NCI-H2107 (cell line): ENCODE measurements at places on chromosomes 13 and 19.

DNA sequence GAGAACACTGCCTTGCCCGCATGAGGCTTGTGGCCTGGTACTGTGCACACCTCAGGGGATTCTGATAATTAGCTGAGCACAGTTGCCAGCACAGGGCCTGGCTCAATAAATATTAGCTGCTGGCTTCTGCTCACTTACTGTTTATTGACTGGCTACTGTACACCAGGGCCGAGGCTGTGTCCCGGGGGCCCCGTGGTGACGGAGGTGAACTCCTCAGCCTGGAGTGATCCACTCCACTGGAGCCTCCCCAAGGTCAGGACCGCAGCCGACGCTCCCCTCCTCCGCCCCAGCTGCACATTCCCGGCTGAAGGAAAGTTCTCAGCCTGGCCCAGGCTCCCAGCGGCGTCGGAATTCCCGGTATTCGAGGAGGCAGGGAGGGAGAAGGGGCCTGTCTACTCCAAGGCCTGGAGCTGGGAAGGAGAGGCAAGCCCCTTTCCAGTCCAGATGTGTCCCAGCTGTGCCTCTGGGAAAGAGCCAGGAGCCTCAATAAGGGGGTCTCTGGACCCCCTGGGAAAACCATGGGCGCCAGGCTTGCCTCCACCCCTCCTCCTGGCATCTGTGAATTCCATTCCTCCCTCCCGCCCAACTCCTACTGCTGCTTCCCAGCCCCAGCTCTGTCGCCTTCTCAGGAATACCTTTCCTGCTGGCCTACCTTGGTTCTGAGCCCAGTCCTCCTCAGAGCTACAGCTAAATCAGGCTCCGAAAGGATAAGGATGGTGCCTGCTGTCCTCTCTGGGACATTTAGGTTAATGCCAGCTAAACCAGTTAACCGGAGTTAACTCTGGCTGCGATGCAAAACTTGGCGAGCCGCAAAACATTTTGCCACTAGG lies 7.3 kb downstream of the RPS16 start:
- no peak for DNase-seq

DNA sequence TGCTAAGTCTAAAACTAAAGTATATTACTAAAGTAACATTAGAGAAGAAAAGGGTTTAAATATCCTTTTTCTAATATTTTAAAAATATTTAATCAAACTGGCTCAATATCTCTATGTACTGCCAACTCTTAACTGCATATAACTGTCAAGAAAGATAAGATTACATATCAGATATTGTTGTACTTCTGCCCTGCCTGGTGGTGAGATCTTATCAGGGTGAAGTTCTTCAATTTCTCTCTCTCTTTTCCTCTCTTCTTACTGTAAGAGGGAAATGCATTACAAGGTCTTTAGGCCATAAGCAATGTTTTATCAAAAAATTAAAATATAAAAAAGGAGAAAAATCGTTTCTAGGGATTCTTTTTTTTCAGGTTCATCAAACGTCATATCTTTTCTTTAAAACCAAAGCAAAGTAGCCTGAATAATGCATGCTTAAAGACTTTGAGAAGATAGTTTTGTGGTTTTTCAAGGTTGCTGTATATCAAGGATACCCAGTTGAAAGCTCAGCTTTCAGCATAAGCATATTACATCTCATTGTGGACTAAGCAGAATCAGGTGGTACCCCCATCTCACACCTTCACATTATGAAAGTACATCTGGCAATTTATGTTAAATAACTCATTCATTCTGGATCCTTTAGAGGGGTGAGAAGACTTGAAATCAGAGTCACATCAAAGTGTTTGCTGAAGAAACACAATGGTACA lies 1625.7 kb upstream of the SLC10A2 start:
- no peak for DNase-seq

DNA sequence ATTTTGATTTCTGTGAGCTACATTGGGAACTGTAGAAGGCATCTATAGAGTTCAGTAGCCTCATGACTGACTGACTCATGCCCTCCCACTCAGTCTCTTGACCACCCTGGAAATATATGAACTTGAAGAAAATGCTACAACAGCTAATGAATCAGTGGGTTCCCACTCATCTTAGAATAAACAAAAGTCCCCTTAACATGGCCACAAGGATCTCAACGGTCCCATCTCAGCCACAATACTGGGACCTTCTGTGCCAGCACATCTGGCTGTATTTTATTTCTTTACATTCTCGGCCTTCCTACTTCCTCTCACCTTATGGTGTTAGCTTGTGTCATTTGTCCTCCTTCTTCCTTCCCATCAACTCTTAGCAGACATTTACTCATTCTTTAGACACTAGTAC lies 619.8 kb downstream of the DCT start:
- no peak for DNase-seq

GRCh38 chr19:22427960-22428913 lies 6.1 kb upstream of the ZNF98 start:
- DNase-seq, result no peak

- DNase-seq, result no peak
These were observed 2.6 kb upstream of the CACNG7 start for GRCh38 chr19:53906211-53907192.

GRCh38 chr19:497869-498510 lies 1.7 kb downstream of the MADCAM1 start:
- DNase-seq, result no peak

GRCh38 chr13:44609137-44609536 lies 33.0 kb upstream of the TSC22D1 start:
- no peak for DNase-seq

GRCh38 chr13:110944121-110944967 lies 29.5 kb upstream of the ANKRD10 start:
- DNase-seq, result no peak

DNA sequence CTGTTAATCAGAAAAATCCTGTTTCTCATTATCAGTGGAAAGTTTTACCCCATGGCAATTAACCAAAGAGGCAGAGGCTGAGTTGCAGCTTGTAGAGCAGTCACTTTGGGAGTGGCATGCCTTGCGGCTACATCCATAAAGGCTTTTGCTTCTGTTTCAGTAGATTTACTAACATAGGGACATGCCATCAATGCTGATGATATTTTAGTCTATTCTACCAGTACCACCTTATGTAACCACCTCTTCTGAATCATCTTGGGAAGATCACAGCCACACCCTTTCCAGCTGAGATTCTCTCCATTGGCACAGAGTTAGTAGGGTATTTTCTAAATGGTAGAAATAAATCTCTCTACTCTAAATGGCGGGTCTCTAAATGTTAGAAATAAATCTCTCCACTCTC lies 37.5 kb downstream of the POSTN start:
- no peak for DNase-seq

DNA sequence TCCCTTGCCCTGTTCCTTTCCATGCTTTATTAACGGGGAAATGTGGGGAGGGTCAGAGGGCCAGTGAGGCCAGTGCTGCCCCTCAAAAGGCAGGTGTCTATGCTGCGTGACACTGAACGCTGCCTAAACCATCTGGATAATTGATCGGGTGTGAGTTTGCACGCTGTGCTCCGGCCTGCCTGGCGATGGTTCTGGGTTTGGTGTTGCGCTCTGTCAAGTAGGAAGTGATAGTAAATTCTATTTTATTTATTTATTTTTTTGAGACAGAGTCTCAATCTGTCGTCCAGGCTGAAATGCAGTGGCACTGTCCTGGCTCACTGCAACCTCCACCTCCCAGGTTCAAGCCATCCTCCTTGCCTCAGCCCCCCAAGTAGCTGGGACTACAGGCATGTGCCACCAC lies 86.5 kb downstream of the ATP11A start:
- DNase-seq, result no peak

GRCh38 chr13:46181840-46182490 lies at the start of gene LCP1:
LCP1 (minus strand) TSS chr13:46182177; CDS start chr13:46159662, 22,515 bp downstream.
- DNase-seq, result no peak

GRCh38 chr19:33350538-33351309 lies 22.8 kb upstream of the CEBPG start:
- no peak for DNase-seq

GRCh38 chr19:513368-514165 lies 6.3 kb downstream of the TPGS1 start:
- DNase-seq, result no peak

DNA sequence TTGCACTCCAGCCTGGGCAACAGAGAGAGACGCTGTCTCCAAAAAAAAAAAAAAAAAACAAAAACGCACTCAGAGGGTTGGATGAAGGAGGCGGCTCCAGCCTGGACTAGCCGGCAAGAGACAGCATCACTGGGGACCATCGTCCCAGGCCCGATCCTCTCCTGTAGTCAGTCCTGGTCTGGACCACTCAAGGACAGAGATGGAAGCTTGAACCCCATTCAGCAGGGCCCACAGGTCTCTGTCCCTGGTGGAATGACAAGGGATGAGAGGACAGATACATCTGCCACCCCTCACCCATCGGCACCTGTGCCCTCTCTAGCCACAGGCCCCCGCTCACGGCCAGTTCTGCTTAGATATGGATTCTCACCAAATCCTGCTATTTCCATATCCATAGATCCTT lies 14.0 kb downstream of the ADGRE5 start:
- DNase-seq, result no peak

GRCh38 chr13:44278166-44278565 lies 95.5 kb upstream of the SERP2 start:
- no peak for DNase-seq

- DNase-seq, result no peak
These were observed 37.5 kb upstream of the POMP start for GRCh38 chr13:28621449-28621848.

DNA sequence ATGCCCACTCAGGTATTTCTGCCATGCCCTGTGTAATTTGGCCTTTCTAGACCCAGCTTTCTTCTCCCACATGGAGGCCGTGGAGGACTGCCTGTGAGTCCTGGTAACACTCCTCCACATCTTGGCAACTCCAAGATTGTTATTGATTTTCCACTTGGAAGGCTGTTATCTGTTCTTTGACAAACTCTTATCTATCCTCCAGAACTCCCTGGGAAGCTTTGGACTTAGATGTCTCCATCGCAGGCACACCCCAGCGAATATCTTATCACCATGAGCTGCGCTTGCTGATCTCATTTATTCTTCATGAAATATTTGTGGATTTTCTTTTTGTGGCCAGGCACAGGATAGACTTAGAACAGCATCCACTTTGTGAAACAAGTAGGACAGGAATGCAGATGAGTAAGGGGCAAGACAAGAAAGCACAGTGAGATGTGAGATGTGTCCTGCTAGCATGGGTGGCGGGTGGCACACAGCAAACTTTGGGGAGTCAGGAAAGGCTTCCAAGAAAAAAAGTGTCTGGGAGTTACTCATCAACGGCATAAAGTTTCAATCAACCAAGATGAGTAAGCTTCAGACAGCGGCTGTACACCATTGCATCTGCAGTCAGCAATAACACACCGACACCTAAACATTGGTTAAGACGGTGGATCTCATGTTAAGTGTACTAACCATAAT lies 84.5 kb upstream of the IRS2 start:
- DNase-seq, result no peak

DNA sequence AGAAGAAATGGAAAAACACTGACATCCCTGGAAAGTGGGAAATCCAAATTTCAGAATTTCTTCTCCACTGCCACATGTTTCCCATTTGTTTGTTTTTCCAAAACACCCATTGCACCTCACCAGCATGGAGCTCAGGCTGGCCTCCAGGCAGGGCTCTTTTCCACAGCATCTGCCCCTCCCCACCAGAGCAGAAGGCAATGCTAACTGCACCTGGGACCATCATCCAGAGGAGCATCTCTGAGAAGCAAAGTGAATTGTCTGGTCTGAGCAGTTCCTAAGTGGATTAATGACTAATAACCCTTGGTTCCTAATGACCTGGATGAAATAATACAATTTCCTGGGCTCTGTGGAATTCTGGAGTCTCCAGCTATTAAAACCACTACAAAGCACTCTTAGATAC lies 8.8 kb upstream of the CYSLTR2 start:
- no peak for DNase-seq

- no peak for DNase-seq
These were observed 87.9 kb downstream of the KLF5 start for GRCh38 chr13:73146707-73147106.

DNA sequence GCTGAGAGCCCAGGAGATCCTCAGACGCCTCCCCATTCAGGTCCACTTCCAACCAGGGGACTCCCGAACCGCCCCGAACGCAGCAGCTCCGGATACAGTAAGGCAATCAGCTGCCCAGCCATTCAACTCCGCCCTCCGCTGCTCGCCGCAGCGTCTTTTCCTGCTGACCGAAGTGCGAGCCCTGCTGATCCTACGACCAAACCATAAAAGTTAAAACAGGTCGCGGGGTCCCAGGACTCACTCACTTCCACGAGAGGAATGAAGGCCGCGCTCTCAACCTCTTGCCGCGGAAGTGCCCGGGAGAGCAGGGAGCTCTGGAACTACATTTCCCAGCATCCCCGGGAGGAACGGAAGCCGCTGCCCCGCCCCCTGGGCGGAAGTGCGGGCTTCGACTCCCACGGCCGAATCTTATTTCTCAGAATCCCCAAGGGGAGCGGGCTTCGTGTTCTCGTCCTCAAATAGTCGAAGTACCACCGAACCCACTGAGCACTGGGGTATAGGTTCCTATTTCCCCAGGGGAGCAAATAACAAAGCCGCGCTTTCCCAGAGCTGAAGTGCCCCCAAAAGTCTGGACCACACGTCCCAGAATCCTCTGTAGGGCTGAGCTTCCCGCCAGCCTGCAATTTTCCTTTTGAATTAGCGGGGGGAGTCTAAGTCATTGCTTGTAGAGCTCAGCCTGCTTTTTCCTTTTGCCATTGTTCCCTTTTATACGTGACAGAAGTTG lies at the start of gene ZNF45:
Gene ZNF45 (minus strand): TSS at position 298 of the 724 bp plus-strand sequence. CDS start 13,097 bp downstream, outside the sequence.
- peak; percentile 88 for DNase-seq

GRCh38 chr13:112982281-112983041 lies 13.4 kb downstream of the MCF2L start:
- no peak for DNase-seq

GRCh38 chr13:75838366-75839005 lies 202.4 kb downstream of the LMO7 start:
- no peak for DNase-seq

DNA sequence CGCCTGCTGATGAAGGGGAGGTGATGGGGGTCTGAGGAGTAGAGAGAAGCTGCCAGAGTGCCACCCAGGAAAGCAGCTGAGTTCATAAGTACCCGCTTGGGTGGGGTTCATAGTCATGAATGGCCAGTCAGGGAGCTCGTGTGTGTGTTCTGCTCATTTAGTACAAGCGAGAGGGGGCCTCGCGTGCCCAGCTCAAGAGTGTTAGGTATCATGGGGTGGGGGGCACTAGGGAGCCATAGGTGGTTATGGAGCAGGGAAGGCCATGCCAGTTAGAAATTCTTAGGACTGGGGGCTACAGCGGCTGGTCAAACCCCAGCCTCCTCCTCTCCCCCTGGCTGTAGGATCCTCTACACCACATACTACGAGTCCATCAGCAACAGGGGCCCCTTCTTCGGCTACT lies 46.8 kb downstream of the CD320 start:
- DNase-seq, result no peak

DNA sequence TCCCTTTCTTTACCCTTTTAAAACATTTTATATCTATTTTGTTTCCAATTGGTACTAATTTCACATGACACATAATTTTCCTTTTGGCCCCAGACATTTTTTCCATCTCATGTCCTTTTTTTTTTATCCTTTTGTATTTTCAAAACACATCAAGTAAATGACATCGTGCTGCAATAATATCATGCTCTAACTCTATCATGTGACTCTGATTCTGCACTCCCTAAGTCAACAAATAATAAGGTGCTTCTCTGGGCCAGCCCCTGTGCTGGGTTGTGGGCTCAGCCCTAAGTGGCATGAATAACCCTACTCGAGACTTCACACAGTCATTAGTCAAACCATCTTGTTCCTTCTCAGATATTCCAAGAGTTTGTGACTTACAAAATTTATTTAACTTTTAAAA lies 21.7 kb downstream of the NALCN start:
- DNase-seq, result no peak

- peak; percentile 93 for DNase-seq
These were observed at the start of gene WDR62 for GRCh38 chr19:36054733-36055686. WDR62 (plus strand) TSS chr19:36054897; CDS start chr19:36054972, 75 bp downstream.

- DNase-seq, result no peak
These were observed 752.5 kb upstream of the SGCG start for GRCh38 chr13:22428188-22428828.
